HFFc6 (cell line): ENCODE measurements at places on chromosomes 12 and 14.

- no peak for DNase-seq
Observed at GRCh38 chr12:20572451-20572850, 122.7 kb upstream of the SLCO1C1 start.

DNA sequence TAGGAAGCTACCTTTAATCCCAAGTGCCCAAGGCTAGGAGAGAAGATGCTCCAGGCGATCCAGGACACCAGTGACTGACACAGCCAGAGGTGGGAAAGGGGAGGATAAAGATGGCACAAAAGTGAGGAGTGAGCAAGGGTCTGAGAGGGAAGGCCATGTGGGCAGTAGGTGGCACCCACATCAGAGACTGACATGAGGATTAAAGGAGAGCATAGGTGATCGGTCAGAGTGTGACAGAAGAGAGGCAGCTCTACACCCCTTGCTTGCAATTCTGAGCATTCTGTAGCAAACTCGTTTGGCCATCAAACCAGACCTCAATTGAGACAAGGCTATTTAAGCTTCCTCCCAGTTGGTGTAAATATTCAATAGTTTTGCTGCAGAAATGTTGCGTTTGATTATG is 724 bp upstream of the CD27 start:
- no peak for DNase-seq

- DNase-seq: no peak
Observed at GRCh38 chr12:44357494-44357893, 518.6 kb downstream of the NELL2 start.

DNA sequence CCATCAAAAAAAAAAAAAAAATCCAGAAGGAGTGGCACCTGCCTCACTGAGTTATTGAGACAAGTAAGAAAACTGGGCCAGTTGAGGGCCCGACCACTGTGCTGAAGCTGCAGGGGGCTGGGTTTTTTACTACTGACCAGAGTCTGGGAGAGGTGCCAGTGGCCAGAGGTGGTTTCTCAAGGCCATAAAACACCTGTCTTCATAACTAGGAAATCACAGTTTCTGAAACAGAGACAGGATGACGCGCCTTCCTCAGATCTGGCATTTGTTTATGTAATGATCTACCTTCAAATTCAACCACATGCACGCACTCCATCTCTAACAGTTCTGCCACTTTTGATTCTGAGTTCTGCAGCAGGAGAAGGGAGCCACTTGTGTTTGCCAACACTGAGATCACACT is 12.7 kb downstream of the TSPAN11 start:
- DNase-seq: no peak

DNA sequence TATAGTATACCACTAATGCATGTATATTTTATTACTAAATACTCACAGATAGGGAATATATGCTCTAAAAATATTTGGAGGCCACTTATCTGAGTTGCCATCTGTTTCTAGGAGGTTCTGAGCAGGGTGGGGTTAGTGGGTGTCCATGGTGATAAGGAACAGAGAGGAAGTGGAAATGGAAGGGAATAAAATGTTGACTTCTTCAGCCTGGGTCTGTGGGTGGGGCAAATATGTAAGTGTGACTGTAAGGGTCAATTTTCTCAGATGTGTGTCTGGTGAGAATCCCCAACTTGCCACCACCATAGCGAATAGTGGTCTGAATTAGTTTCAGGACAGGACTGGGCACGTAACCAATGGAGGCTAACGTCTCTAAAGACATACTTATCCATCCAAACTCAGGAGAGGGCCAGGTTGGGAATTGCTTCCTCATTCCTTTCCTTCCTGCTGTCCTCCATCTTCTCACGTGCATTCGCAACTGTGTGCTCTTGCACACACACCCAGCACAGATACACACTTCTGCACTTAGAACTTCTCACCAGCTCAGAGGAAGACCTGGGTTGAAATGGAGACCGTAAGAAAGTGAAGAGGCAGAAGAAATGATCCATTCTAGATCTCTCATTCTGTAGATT is 54.2 kb upstream of the GZMB start:
- no peak for DNase-seq

DNA sequence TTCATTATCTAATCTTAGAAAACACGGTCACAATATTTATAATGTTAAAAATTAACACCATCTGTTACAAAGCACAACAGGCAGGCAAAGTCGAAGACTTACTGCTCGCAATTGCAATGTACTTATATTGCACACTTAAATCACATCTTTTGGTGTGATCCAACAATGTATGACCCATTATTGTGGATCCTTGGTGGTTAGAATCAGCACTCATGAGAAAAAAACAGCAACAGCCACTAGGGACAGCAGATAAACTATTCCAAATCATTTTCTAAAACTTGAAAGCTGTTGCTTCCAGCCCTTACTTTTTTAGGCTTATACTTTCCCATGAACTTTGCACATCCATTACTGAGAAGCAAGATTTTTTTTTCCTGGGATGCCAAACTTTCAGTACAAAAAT is 20.4 kb downstream of the COX16 start:
- no peak for DNase-seq

- peak; percentile 60 for DNase-seq
Observed at GRCh38 chr12:132222096-132222807, 78.0 kb downstream of the NOC4L start.

DNA sequence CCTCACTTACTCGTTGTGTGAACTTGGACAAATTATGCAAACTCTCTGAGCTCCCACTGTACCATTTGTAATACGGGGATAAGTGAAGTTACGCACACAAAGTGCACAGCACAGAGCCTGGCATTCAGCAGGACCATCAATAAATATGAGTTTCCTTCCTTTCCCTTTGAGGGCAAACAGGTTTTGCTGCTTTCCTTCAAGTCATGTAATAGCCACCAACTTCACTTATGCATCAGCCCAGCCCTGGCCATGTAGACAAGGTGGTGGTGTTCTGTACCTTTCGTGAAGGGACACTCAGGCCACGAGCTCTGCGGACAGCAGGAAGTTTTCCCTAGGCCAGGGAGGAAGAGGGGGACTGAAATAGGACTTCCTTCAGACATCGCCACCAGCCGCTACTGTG is 272.7 kb downstream of the CACNA1C start:
- DNase-seq: no peak

DNA sequence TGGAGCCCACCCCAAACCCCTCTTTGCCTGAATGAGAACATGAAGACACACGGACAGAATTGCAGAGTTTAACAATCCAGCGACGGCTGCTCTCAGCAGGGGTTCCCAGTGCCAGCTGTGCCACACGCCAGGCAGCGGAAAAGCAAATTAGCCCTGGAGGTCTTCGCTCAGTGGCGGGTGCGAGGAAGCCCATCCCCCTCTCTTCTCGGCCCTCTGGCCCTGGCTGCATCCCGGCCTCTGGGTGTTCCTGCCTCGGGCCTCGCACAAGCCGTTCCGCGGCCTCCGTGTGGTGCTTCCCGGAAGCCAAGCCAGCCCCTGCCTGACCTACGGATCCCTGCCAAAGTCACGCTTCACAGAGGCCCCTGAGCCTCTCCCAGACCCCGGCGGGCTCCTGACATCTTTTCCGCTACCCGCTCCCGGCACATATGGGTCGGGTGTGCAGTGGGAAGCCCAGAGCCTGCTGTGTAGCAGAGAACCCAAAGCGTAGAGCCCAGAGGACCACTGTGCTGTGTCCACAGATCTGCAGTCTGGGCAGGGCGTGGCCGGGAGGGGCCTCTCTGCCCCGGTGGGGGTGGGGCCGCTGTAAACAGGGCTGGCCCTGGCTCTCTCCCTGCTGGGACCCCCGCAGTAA is 70.7 kb upstream of the GALNT9 start:
- no peak for DNase-seq

DNA sequence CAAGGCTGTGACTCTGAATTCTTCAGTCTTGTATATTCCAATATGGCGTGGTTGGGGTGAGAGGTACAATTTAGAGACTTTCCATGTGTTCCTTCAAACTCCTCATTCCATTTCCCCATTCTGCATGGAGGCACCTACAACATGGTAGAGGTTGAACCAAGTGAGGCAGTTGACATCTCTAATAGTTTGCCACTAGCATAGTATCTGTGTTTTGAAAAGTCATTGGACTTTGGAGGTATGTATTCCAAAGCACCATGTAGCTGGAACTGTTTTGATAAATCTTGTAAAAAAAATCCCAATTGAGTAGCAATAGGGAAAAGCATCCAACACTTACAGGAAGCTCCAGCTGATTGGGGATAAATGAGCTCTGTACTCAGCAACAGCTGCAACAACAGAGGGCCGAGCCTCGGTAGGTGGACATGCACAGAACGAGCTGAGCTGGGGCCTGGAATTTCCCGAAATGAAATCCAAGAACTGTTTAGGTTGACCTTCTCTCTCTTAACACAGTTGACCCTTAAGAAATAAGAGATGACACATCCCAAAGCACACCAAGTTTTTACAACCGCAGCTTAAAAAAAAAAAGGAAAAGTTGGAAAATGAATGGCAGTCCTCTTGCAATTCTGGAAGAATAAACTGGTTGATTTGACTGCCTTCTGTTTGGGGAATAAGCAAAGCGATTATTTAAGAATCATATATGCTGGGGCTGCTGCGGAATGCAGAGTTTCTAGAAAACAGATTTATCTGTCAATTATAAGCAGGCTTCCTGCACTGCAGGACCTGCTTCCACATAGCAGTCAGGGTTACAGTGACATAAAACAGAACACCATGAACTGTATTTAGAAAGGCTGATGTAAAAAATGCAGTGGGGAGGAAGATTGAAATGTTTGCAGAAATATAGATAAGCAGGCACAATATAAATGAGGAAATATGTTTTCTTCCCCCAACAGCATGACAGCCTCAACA is 194.6 kb upstream of the KRR1 start:
- peak; percentile 69 for DNase-seq

- no peak for DNase-seq
Observed at GRCh38 chr14:74261288-74261687, 22.0 kb downstream of the VSX2 start.

DNA sequence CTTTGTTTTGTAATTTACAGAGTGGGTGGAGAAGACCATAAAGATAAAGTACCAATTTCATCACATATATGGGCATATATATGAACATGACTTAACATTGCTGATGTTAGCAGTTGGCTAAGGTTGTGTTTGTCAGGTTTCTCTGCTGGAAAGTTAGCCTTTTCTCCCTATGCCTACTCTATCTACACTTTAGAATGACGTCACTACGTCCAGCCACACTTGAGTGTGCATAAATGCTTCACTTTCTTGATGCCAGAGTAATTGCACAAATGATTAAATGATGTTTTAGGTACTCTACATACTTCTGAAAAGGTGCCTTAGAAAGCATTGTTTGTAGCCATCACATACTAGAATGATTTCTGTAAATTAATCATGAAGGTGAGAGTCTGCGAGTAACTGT is 759.2 kb upstream of the MGAT4C start:
- no peak for DNase-seq

- DNase-seq: no peak
Observed at GRCh38 chr14:96616161-96616721, 114.1 kb downstream of the PAPOLA start.

GRCh38 chr14:75562489-75562888 is 15.9 kb upstream of the FLVCR2 start:
- no peak for DNase-seq

GRCh38 chr12:115437061-115437567 is 753.1 kb upstream of the TBX3 start:
- DNase-seq: no peak

DNA sequence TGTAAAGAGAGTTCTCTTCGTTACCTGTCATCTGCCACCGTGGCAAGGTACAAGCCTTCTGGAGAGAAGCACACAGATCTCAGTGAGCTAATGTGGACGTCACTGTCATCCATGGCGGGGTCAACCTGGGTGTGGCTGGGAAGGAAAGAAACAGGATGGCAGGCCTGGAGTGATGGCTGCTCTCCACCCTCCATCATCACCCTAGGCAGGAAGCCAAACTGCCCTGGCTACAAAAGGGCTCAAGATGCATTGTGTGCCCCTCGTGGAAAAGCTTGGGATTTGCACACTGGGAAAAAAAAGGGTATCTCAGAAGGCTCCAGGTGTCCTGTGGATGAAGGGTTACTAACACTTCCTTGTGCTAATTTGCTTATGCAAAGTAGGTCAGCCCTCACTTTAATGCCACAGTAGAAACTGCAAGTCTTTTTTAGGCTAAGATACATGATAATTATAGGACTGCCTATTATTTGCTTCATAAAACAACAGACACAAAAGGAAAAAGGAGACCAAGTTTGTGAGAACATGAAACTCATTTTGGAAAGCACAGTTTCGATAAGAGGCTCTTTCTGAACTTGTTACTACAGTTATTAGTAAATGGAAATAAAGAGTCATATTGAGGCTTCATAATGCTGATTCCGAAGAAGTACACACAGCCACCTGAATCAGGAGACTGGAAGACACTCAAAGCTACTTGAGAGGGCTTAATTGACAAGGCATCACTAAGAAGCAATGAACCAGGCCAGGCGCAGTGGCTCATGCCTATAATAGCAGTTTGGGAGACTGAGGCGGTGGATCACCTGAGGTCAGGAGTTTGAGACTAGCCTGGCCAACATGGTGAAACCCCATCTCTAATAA is 18.9 kb downstream of the RFC5 start:
- DNase-seq: no peak

DNA sequence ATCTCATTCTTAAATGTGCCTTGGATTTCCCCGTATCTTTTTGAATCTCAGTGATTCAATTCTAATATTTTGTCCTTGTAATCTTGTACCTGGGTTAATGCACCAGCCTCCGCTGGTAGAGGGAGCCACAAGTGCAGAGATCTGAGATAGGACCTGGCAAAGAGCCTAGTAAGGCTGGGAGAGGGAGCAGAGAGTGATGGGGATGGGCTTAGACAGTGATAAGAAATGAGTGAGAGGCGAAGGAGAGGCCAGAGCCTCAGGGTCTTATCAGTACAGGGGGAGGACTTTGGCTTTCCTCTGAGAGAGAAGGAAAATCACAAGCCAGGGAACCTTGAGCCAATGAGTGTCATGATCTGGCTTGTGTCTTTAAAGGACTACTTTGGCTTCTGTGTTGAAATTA is 30.5 kb upstream of the LMNTD1 start:
- DNase-seq: no peak

GRCh38 chr12:92088805-92089204 is 56.8 kb downstream of the BTG1 start:
- DNase-seq: no peak

- DNase-seq: no peak
Observed at GRCh38 chr12:116598311-116599284, 39.4 kb downstream of the MAP1LC3B2 start.

DNA sequence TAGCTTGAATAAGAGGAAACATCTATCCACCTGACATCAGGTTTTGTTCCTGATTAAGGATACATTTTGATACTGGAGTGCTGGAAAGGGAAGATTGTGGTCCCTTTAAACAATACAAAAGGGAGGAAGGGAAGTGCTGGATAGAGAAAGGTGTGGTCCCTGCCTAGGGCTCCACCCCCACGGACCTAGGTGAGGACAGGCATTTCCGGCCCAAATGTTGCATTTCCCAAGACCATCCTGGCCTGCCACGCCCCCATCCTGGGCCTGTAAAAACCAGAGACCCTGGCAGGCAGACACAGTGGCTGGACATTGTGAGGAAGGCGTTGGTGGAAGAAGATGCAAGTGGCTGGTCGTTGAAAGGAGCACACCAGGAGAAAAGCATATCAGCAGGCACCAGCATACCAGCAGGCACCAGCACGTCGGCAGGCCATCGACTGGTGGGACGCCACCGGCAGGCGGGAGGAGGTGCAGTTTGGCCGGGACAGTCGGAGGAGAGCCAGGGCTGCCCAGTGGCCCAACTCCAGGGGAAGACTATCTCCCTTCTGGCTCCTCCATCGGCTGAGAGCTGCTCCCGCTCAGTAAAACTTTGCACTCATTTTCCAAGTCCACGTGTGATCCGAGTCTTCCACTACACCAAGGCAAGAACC is 53.2 kb upstream of the AMN1 start:
- no peak for DNase-seq

- DNase-seq: no peak
Observed at GRCh38 chr14:26845151-26845818, 247.5 kb upstream of the NOVA1 start.

GRCh38 chr12:95551305-95551704 is at the start of gene USP44:
Gene USP44, minus strand, starts transcription at chr12:95551476. Its CDS starts 17,220 bp downstream, at chr12:95534256.
- DNase-seq: no peak
